ENCODE measurements at places on chromosomes 4 and X. TPM values are rescaled to one million over a fixed set of nuclear protein-coding genes. Genes with fewer than 3 reads are reported as not detected.

- no peaks in the 10 kb centered on the region for H3K27me3 ChIP-seq
- H3K4me1 ChIP-seq = no peaks in the 10 kb centered on the region
- DNase-seq = no peak
- H3K4me3 ChIP-seq = no peak overlapping the region
- no peak overlapping the region for H3K27ac ChIP-seq
- no peaks in the 10 kb centered on the region for H3K36me3 ChIP-seq
Observed at GRCh38 chr4:142236268-142236667, 599.9 kb downstream of the IL15 start.

The DIPK2B gene
- not detected for total RNA-seq

DNA sequence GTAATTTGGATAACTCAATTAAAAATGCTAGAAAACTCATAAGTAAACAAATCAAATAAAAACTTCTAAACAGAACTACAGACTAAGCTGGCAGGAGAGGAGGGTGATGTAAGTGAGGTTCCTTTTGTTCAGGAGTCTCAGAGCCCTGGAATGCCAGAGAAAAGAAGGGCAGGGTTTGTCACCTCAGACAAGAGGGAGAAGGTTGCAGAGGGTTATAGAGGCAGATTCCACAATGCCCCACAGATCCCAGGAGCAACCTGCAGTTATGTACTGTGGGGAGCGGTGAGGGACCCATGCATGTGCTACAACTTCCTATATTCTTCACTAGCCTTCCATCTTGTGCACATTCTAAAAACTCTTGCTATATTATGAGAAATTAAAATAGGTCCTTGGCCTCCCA, 129.7 kb downstream of the CFAP299 start:
- H3K27ac ChIP-seq = no peak overlapping the region
- peaks cover 38% of the 10 kb centered on the region for H3K4me1 ChIP-seq
- peak; percentile 19 for DNase-seq
- no peaks in the 10 kb centered on the region for H3K27me3 ChIP-seq
- H3K4me3 ChIP-seq = no peak overlapping the region
- H3K36me3 ChIP-seq = no peaks in the 10 kb centered on the region

The AMOT gene
- total RNA-seq = 5.4 TPM

DNA sequence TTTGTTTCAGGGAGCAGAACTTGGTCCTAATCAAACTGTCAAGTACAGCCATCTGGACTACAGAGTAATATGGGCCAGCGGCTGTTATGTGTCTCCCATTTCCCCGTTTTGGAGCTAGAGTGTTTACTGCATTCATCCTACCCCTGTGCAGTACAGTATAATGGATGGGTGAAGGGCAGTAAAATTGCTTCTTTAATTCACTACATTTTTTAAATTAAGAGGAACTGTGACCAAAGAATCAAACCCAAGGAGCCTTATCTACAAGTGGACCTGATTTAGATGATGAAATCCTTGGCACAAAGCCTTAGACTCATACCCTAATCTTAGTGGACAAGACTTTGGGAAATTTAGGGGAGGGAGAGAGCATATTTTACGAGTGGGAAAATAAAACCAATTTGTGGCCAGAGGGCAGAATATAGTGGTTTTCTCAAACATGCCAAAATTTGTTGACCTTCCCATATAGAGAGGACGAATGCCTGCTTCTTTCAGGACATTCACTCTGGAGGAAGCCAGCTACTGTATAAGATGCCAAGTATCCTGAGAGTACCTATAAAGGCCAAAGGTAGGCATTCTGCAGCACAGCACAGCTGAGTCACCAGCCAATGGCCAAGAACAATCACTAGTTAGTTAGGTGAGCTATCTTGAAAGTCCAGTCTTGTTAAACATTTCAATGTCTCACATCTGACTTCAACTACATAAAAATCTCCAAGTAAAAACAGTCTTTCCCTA, 253.8 kb upstream of the KCNIP4 start:
- no peaks in the 10 kb centered on the region for H3K4me1 ChIP-seq
- no peaks in the 10 kb centered on the region for H3K36me3 ChIP-seq
- H3K4me3 ChIP-seq = no peak overlapping the region
- no peaks in the 10 kb centered on the region for H3K27me3 ChIP-seq
- no peak for DNase-seq
- H3K27ac ChIP-seq = no peak overlapping the region

GRCh38 chrX:72026341-72027023, 105.2 kb downstream of the RTL5 start:
- no peaks in the 10 kb centered on the region for H3K27me3 ChIP-seq
- H3K27ac ChIP-seq = no peak overlapping the region
- DNase-seq = no peak
- no peak overlapping the region for H3K4me3 ChIP-seq

- no peak for DNase-seq
- H3K4me3 ChIP-seq = no peak overlapping the region
- no peak overlapping the region for H3K27ac ChIP-seq
- no peaks in the 10 kb centered on the region for H3K27me3 ChIP-seq
- H3K36me3 ChIP-seq = no peaks in the 10 kb centered on the region
Observed at GRCh38 chr4:9608300-9608699, 164.1 kb downstream of the DEFB131A start.

GRCh38 chr4:77009511-77010115, 60.1 kb downstream of the SEPTIN11 start:
- H3K4me3 ChIP-seq = no peak overlapping the region
- H3K36me3 ChIP-seq = peaks cover 8% of the 10 kb centered on the region
- peaks cover 58% of the 10 kb centered on the region for H3K4me1 ChIP-seq
- H3K27me3 ChIP-seq = no peaks in the 10 kb centered on the region

GRCh38 chr4:8568068-8568668, 12.0 kb upstream of the GPR78 start:
- H3K36me3 ChIP-seq = no peaks in the 10 kb centered on the region
- H3K4me3 ChIP-seq = peak overlapping the region; percentile 9
- no peaks in the 10 kb centered on the region for H3K27me3 ChIP-seq
- H3K27ac ChIP-seq = peak overlapping the region; percentile 99
- DNase-seq = peak; percentile 93
- H3K4me1 ChIP-seq = peaks cover 19% of the 10 kb centered on the region

The ADH5 gene
- total RNA-seq = 227 TPM

DNA sequence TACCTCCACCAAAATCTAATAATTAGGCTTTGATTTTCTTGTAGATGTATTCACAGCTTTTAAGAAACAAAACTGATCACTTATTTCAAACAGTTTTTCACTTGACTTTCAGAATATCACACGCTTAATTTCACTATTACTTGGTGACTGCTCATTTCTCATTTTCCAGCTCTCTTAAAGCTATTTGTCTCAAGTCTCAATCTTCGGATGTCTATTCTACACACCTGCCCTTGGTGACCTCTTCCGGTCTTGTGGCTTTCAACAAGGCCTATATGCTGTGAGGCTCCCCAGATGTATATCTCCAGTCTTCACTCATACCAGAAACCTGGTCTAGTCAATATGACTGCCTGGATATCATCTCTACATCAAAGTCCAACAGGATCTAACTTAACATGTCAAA, 34.9 kb upstream of the ANXA10 start:
- no peaks in the 10 kb centered on the region for H3K36me3 ChIP-seq
- H3K4me1 ChIP-seq = no peaks in the 10 kb centered on the region
- no peak overlapping the region for H3K27ac ChIP-seq
- no peak overlapping the region for H3K4me3 ChIP-seq

The CFAP99 gene
- total RNA-seq = not detected

- H3K27me3 ChIP-seq = no peaks in the 10 kb centered on the region
- H3K36me3 ChIP-seq = peaks cover 25% of the 10 kb centered on the region
- no peak for DNase-seq
- H3K4me3 ChIP-seq = no peak overlapping the region
Observed at GRCh38 chrX:2629316-2630007, 61.6 kb upstream of the CD99 start.

The GATA1 gene
- total RNA-seq = not detected

GRCh38 chr4:84804136-84804535, 162.4 kb downstream of the WDFY3 start:
- no peak overlapping the region for H3K4me3 ChIP-seq
- no peaks in the 10 kb centered on the region for H3K27me3 ChIP-seq
- H3K4me1 ChIP-seq = no peaks in the 10 kb centered on the region
- no peak for DNase-seq
- H3K27ac ChIP-seq = no peak overlapping the region
- no peaks in the 10 kb centered on the region for H3K36me3 ChIP-seq

DNA sequence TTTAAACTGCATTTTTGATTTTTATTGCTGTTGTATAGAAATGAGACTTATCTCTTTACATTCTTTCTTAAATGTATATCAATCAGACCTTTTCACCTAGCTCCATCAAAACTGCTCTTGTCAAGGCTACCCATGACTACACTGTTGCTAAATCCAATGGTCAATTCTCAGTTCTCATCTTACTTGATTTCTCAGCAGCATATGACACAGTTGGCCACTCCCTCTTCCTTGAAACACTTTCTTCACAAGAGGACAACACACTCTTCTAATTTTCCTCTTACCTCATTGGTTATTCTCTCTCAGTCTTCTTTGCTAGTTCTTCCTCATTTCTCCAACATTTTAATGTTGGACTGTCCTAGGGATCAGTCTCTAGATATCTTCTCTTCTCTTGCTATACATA, 94.1 kb upstream of the CITED1 start:
- no peak for DNase-seq
- no peaks in the 10 kb centered on the region for H3K36me3 ChIP-seq
- no peaks in the 10 kb centered on the region for H3K27me3 ChIP-seq
- no peak overlapping the region for H3K27ac ChIP-seq

GRCh38 chrX:74804574-74804973, 120.7 kb downstream of the NEXMIF start:
- DNase-seq = peak; percentile 2
- H3K4me3 ChIP-seq = no peak overlapping the region
- no peaks in the 10 kb centered on the region for H3K27me3 ChIP-seq
- H3K36me3 ChIP-seq = no peaks in the 10 kb centered on the region

The ATP10D gene
- total RNA-seq = 4.9 TPM

The PPP3CA gene
- total RNA-seq = 26.8 TPM

DNA sequence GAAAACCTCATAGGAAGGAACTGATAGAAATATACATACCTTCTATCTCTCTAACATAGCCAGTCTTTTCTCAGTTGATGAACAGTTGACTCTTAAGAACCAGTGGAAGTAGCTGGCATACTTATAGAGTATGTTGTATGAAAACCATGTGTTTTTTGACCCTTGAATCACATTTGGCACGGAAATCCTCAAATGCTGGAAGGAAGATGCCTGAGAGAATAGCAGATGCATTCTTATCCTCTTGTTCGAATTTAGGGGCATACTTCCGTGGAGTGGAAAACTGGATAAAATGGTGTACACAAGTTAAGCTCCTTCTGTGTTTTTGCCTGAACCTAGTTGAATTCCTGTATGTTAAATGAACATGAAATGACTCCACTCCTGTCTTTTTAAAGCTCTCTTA, 145.5 kb downstream of the PCDH7 start:
- H3K4me3 ChIP-seq = no peak overlapping the region
- no peaks in the 10 kb centered on the region for H3K27me3 ChIP-seq
- H3K4me1 ChIP-seq = no peaks in the 10 kb centered on the region
- no peaks in the 10 kb centered on the region for H3K36me3 ChIP-seq
- no peak for DNase-seq
- H3K27ac ChIP-seq = no peak overlapping the region

GRCh38 chrX:2497961-2498780, 2.6 kb downstream of the DHRSX start:
- H3K27me3 ChIP-seq = no peaks in the 10 kb centered on the region
- no peaks in the 10 kb centered on the region for H3K36me3 ChIP-seq
- H3K4me3 ChIP-seq = peak overlapping the region; percentile 80

The DSPP gene
- not detected for total RNA-seq

GRCh38 chrX:51614353-51615012, 4.2 kb downstream of the CENPVL3 start:
- no peaks in the 10 kb centered on the region for H3K36me3 ChIP-seq
- no peaks in the 10 kb centered on the region for H3K4me1 ChIP-seq
- H3K4me3 ChIP-seq = no peak overlapping the region

DNA sequence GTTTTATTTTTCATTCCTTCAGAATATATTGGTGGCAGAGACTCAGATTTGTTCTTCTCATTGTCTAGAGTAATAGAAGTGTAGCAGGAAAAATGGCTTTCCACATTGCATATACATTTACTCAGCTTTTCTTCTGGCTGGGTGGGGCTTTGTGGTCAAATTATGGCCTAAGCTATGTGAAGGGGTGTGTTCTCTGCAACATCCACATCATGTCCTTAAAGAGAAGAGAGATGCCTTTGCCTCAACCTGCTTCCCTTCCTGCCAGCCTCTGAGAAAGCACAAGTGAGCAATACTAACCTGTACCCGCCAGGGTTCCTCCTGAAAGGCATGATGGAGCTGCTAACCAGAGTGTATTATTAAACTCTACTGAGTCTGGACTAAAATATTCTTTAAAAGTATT, 695.6 kb upstream of the FAM241A start:
- DNase-seq = no peak
- H3K27ac ChIP-seq = no peak overlapping the region
- no peaks in the 10 kb centered on the region for H3K27me3 ChIP-seq
- no peaks in the 10 kb centered on the region for H3K36me3 ChIP-seq
- no peaks in the 10 kb centered on the region for H3K4me1 ChIP-seq
- no peak overlapping the region for H3K4me3 ChIP-seq

DNA sequence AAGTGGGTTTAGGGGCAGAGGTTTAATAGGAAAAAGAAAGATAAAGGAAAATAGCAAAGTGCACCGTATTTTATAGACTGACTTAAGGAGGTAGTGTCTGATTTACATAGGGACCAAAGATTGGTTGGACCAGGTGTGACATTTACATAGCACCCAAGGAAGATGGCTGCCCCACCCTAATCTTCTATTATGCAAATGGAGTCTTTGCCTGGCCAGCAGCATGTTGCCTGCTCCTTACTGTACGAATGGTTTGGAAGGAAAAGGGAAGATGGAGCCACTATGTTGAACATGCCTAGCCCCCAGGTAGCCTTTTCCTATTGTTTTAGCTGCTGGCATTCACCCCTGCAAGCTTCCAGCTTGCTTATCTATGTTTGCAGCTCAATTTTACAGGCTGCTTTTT, 146.2 kb upstream of the PDE5A start:
- H3K4me1 ChIP-seq = peaks cover 5% of the 10 kb centered on the region
- DNase-seq = peak; percentile 70
- no peaks in the 10 kb centered on the region for H3K36me3 ChIP-seq
- no peak overlapping the region for H3K4me3 ChIP-seq
- H3K27me3 ChIP-seq = no peaks in the 10 kb centered on the region
- no peak overlapping the region for H3K27ac ChIP-seq

GRCh38 chr4:30600246-30601017, 119.7 kb upstream of the PCDH7 start:
- DNase-seq = peak; percentile 43
- H3K4me1 ChIP-seq = peaks cover 5% of the 10 kb centered on the region
- no peaks in the 10 kb centered on the region for H3K27me3 ChIP-seq
- no peak overlapping the region for H3K27ac ChIP-seq

All from GM23338 (cell line).